ENCODE measurements at places on chromosomes 11 and 22. TPM values are rescaled to one million over a fixed set of nuclear protein-coding genes. Genes with fewer than 3 reads are reported as not detected.

Gene OR10D3
- not detected for total RNA-seq

Gene OR5B21
- not detected for total RNA-seq

Gene OR2AT4
- not detected for total RNA-seq

Gene OR51E2
- total RNA-seq, result not detected

Gene GALNT18
- 145 TPM for total RNA-seq

Measured in dermis microvascular lymphatic vessel endothelial cell (primary cell).